ENCODE measurements at places on chromosomes 12 and 14. TPM values are rescaled to one million over a fixed set of nuclear protein-coding genes. Genes with fewer than 3 reads are reported as not detected.
A peak's percentile ranks its signal among the peaks of the same experiment; 100 is the strongest.

GRCh38 chr14:72709916-72710611, 183.8 kb downstream of the DPF3 start:
- peak; percentile 18 for DNase-seq

- no peak for DNase-seq
Observed at GRCh38 chr12:5643266-5643665, 211.4 kb downstream of the NTF3 start.

GRCh38 chr12:62914443-62915203, 20.3 kb downstream of the PPM1H start:
- DNase-seq, result no peak

- no peak for DNase-seq
Observed at GRCh38 chr12:100359248-100359647, 2.4 kb downstream of the SLC17A8 start.

GRCh38 chr14:53060046-53060445, 93.1 kb downstream of the DDHD1 start:
- DNase-seq, result no peak

DNA sequence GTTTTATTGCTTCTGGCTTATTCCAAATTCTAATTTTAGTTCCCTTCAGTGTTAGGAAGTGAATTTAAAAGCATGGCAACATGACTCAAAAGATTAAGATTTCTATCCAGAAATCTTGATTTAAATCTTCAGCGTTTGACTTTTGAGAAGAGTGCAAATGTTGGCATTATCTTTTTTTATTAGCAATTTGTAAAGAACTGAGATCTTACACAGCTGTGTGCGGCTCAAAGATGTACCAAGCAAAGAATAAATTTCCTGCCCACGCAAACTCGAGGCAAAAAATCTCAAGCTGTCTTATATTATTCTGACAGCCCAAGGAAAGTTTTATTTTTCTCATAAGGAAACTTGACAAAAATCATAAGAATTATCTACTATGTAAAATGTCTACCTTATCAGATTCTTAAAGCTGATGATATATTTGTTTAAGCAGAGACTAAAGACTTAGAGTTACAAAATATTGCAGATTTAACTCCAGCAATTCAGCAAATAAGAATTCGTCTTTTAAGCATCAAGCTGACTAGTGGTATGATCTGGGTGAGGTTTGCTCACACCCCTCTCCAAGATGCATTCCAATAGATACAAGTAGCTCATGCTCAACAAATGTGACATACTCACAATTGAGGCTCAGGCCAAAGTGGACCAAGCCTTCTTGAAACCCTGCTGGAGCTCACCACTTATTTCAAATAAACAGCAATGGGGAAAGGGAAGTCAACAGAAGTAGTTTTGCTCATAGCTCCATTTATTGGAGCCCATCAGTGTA, 47.4 kb upstream of the POC1B start:
- DNase-seq, result no peak

Gene OR4K17
- total RNA-seq, result not detected

Gene MTERF2
- total RNA-seq, result 15.8 TPM

All from sigmoid colon (tissue), 7 donors.